CD4-positive, alpha-beta T cell treated with Interleukin-17A for 4 hours (primary cell): ENCODE measurements at places on chromosomes 5 and 9.

DNA sequence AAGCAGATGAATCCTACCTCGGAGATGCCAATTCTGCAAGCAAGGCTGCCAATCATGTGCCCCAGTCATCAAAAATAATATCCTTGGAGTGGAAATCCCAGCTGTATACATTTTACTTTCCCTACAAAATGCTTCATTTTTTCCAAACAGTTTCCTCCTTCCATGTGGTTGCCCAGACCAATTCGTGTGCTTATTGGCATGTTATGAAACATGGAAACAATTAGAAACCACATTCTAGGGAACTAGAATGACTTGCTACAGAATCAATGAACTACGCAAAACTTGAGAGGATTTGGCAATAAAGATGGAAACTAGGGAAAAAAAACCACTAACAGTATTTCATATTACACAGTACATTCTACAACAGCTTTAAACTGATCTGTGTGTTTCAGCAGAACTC, 584.5 kb upstream of the DMAC1 start:
- DNase-seq = no peak

DNA sequence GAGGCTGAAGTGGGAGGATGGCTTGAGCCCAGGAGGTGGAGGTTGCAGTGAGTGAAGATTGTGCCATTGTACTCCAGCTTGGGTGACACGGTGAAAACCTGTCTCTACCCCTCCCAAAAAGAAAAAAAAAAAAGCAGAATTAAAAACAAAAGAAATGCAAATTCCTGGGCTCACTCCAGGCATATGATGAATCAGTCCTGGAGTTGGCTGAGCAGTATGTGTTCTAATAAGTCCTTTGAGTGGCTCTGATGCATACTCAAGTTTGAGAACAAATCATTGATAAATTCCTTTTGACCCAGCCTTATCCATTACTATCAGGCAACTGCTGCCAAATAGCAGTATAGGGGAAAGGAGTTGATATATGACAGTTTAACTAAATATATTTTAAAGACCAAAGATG, 28.3 kb downstream of the UHRF2 start:
- DNase-seq = no peak

DNA sequence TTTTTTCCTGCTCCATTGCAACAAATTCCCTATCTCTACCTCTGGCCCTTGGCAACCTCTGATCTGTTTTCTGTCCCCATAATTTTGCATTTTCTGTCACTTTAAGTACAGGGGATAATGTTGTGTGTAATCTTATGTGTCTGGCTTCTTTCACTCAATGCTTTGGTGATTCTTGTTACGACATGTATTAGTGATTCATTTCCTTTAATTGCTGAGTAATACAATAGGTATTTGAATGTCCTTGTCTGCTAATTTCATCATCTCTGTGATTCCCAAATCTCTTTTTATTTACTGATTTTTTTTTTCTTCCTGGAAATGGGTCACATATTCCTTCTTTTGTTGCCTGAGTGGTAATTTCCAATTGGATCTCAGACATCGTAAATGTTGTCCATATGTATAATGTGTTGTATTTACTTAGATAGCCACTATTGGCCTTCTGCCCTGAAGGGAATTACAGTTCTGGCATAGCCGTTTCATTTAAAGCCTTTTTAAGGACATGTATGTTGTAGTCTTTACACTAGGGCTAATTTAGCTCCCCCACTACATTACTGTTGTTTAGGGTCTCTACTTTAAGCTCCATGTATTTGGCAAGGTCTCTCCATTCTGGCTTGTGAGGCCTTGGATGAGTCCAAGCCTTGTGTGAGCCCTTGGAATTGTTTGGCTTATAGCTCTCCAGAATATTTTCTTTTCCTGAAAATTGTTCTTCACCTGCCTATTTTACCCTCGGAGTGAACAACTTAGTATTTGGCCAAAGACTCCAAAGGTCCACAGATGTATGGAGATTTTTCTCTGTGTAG, 683.8 kb downstream of the LRRC70 start:
- no peak for DNase-seq

- DNase-seq = no peak
Measured at GRCh38 chr9:112794731-112795130, 44.2 kb downstream of the SNX30 start.

- DNase-seq = no peak
Measured at GRCh38 chr5:102811972-102812371, 56.9 kb downstream of the PAM start.

- no peak for DNase-seq
Measured at GRCh38 chr5:32201122-32201753, 27.1 kb upstream of the GOLPH3 start.

- DNase-seq = no peak
Measured at GRCh38 chr5:63555874-63556273, 406.4 kb downstream of the HTR1A start.

DNA sequence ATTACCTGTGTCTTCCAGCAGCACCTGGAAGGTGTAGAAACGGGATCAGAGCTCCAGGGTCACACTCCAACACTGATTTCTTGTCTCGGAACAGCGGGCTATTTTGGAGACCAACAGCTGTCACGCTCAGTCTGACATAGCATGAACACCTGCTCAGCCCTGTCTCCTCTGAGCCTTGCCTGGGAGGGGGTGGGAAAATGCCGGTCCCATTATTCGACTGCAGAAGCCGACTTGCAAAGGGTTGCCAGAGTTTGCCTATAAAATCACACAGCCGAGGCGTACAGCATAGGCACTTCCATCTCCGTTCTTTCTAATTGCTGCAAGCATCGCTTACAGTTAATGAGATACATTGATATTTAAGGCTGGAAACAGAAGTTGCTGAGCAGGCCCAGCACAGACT, 300.8 kb upstream of the MSX2 start:
- DNase-seq = no peak

DNA sequence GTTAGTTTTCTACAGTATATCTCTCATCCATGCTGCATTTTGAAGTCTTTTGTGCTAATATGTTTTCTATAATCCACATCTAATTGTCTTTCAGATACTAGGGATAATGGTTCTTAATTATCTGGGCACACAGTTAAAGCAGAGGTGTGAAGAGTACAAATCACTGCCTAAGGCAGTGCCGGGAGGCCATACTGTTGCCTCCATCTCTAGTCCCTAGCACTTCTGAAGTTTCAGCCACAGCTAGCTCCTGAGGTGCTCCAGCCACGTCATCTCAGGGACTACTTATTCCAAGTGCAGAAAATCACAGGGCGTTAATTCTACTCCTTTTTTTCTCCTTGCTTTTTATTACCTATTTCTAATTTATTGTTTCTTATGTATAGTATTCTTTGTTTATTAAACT, 760.0 kb upstream of the FAM174A start:
- no peak for DNase-seq
